Activated gamma-delta T cell (primary cell): ENCODE measurements at places on chromosomes 3 and 15.

DNA sequence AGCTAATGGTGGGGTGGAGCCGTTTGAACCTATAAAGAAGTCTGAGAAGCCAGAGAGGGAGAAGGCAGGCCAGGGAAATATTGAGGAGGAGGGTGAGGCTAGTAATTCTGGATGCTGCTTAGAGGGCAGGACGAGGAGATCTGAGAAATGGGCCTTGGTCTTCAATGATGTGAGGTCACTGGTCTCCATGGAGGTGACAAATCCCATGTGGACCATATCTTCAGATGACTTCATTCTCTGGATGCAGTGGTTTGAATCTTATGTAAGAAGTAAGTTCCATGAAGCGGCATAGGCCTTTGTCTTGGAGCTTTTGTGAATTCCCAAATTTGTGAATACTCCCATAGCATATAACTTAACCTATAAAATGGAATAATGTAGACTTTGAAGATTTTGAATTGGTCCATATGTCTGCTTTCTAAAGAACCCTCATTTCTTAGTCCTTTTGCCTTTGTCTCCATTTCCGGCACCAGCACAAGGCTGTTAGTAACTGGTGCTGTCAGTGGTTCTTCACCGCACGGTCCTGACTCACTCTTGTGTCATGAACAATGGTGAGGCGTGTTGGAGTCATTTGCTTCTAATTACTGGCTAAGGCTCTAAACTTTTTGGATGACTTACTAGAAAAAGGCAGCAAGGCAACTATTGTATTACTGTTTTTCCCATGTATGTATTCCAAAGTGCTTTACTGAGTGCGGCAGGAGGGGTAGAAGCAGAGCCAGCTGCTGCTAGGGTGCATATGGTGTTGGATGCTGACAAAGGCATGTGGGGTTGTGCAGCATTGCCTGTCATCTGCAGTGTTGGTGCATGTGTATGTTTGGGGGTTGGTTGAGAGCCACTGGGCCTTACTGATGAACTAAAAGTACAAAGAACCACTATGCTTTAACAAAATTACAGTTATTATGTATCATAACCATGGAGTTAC lies 279.3 kb upstream of the C2CD4B start:
- DNase-seq, result no peak

GRCh38 chr3:124663690-124664089 lies 66.6 kb upstream of the UMPS start:
- no peak for DNase-seq

DNA sequence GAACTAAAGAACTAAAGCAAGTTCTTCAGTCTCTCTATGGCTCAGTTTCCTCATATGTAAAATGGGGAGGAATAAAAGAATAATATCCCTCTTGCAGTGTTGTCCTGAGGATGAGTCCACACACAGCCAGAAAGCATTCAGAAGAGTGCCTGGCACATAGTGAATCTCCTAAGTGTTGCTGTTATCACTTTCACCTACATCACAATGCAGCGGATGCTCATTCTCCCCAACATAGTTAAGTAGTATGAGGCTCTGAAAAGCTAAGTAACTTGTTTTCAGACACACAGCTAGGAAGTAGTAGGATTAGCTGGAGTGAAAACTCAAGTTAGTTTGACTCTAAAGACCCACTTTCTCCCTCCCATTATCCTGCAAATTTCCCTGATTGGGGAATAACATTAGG lies 9.1 kb upstream of the USP3 start:
- no peak for DNase-seq

DNA sequence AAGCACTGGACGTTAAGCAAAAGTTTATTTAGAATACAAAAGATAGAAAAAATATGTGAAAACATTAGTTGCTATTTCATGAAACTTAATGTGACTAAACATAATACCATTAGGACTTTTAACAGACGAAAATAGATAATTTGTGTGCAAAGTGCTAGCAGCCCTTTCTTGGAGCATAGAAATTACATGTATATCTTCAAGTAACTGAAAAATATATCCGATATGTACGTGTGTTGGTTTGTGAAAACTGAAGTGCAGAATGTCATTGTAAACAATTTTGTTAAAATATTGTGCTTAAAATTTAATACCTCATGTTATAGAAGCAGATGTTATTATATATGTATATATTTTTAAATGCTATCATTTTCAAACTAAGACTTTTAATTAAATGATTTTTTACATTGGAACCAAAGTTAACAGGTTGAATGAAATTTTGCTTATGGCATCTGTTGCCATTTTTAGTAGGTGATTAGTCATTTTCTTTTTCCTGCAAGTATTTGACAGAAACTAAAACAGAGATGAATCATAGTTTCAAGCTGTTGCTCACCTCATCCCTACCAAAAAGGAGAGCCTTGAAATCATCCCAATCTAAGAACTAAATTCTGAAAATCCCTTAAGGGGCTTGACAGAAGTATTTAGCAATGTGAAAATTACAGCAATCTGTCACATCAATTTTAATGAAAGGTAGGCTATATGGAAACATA lies 334.8 kb downstream of the NAALADL2 start:
- DNase-seq, result no peak

DNA sequence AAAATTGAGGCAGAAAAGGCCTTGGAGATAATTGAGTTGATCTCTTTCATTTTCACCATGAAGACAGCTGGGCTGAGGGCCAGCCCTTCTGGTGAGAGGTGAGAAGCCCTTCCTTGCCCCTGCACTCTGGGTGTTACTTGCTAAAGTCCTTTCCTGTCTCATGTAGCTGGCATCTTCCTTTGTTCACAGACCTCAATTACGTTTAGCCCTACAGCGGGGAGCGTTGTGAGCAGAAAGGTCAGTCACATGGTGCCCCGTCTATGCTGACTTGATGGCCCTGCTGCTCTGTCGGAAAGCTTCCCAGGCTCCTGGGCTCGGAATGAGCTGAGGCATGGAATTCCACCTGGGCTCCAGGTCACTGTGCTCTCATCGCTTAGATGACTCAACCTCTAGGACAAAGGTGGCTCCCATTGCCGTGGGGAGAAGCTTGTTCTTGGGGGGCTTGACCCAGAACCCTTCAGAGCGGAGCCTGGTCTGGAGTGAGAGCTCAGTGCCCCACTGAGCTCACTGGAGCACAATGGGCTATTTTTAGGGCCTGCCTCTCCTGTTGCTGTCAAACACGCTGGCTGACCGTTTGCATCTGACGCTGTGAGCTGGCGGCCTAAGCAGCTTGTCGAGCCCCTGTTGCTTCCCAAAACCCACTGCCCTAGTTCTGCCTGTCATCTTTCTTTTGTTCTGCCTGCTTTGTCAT lies 47.0 kb downstream of the RPLP1 start:
- no peak for DNase-seq

GRCh38 chr15:41881550-41881919 lies 12.3 kb downstream of the SPTBN5 start:
- no peak for DNase-seq

GRCh38 chr15:83475551-83475950 lies 28.4 kb downstream of the SH3GL3 start:
- no peak for DNase-seq

DNA sequence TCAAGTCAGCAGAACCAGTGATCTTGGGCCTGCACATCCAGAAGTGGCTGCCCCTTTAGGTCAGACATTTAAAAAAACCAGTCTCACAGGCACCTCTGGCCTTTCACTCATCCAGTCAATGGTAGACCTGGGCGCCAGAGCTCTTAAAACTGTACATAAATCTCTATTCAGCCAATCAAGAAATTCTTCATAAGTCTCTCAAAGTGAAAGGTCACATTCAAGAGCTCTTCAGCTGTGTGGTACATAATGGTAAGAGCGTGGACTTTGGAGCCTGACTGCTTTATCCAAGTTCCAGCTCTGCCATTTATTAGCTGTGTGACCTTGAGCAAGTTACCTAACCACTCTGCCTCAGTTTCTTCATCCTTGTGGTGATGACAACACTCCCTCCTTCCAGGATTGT lies 22.3 kb upstream of the MORF4L1 start:
- no peak for DNase-seq

GRCh38 chr3:192917028-192917403 lies 640 bp downstream of the MB21D2 start:
- no peak for DNase-seq

DNA sequence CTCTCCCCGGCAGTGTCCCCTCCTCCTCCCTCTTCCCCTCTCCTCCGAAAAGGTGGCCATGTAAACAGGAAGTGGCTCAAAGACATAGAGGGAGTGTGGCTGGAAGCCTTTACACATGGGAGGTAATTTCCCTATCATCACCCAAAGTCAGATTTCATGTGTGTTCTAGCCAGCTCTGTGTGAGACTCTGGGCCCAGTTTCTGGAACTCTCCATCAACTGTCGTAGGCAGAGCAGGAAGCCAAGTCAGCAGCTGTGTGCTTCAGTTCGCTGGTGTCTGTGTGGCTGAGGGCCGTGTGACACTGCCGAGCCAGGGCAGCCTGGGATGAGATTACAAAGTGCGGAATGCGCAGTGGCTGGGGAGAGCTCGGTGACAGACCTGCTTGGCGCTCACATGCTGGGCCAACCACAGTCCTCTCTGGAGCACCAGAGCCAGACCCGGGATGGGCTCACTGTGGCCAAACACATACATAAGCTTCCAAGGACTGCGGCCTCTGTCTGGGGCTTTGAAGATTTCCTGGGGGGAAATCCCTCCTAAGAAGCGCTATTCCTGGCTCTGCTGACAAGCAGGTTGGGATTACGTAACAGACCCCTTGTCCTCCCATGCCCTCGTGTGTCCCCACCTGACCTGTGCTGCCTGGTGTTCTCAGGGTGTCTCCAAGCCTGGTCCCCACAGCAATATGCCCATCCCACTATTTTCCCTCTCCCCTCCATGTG lies 50.7 kb downstream of the UMPS start:
- DNase-seq, result no peak

DNA sequence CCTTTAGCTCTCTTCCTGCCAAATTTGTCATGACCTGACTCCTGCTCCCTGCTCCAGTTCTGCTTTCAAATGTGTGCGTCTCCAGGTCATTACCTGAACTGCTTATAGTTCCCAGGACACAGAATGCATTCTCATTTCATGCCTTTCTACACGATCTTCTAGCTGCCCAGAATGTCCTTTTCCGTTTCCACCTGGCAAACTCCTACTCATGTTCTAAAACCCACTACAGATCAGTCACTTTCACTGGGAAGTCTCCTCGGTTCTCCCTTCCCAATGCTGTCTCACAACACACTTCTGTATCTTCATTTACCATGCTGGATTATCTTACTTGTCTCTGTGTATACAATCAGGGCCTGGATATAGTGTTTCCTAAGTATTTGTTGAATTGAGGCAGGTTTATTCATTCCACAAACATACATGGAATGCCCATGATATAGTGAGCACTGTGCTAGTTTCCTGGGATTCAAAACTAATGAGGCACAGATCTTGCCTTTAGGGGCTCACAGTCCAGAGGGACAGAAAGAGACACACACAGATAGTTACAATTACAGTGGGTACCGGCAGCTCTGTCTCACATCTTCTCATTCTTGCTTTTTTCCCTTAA lies 1.6 kb upstream of the NOX5 start:
- no peak for DNase-seq

- no peak for DNase-seq
Observed at GRCh38 chr3:123412811-123413604, 35.9 kb downstream of the ADCY5 start.

DNA sequence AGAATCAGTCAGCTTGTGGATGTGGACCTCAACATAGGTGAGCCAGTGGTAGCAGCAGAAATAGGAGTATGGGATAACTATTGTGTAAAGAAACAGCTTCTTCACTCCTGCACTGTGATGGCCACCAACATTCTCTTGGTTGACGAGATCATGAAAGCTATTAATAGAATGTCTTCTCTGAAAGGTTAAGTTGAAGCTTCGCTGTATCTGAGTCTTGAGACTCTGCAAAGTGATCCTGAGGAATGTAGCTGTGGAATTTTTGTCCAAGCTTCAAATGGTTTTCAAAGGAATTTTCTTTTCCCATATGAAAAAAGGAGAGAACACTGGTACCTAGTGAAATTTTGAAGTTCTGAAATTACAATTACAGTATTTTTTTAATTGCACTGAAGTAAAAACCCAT lies 146.3 kb downstream of the GMNC start:
- no peak for DNase-seq

- no peak for DNase-seq
Observed at GRCh38 chr3:160886421-160886820, 130.4 kb downstream of the PPM1L start.

- DNase-seq, result no peak
Observed at GRCh38 chr15:29456964-29457363, 187.3 kb upstream of the NSMCE3 start.

DNA sequence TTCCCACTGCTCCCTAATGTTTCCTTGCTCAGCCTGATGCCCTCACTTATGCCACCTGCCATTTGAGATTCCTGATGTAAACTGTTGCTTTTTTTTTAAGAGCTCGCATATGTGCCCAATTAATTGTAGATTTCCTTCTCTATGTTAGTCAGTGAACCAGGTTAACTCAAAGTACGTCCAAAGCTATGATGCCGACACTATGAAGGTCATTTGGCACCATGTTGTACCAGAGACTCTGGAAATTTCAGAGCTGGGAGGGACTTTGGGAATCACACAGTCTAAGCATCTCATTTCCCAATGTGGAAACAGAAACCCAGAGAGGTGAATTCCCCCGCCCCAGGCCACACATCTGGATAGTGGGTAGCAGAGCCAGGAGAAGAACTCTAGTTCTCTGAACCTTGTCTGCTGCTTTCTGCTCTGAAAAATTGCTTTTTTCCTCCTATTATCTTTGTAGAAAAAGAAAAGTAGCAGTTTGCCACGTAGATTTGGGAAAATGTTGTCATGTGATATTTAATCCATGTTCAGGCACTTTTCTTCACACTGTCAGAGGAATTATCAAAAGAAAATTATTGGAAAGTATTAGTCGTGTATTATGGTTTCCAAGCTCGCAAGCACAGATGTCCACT lies 38.5 kb upstream of the TNFAIP8L3 start:
- DNase-seq, result no peak

DNA sequence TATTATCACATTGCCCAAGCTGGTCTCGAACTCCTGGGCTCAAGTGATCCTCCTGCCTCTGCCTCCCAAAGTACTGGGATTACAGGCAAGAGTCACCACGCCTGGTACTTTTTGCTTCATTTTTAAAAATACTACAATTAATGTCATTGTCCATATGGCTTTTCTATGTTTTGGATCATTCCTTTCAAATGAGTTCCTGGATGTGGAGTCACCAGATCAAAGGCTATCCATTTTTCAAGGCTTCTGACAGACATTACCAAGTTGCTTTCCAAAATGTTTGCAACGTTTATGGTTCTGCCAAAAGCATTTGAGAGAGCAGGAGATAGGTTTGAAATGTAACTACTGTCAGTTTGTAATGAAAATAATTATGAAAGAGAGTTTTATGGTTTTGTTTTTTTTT lies 34.2 kb upstream of the BCL2L10 start:
- DNase-seq, result no peak

GRCh38 chr3:177824190-177824786 lies 627.0 kb upstream of the TBL1XR1 start:
- DNase-seq, result no peak

- no peak for DNase-seq
Observed at GRCh38 chr3:64467255-64467944, 220.4 kb downstream of the ADAMTS9 start.
